Mesendoderm (in vitro differentiated cells): ENCODE measurements at places on chromosomes 2 and 18.

- no peak for DNase-seq
These were observed 1642.6 kb upstream of the CELF4 start for GRCh38 chr18:39208190-39208589.

- DNase-seq = no peak
These were observed 27.5 kb downstream of the REEP1 start for GRCh38 chr2:86309966-86310365.

DNA sequence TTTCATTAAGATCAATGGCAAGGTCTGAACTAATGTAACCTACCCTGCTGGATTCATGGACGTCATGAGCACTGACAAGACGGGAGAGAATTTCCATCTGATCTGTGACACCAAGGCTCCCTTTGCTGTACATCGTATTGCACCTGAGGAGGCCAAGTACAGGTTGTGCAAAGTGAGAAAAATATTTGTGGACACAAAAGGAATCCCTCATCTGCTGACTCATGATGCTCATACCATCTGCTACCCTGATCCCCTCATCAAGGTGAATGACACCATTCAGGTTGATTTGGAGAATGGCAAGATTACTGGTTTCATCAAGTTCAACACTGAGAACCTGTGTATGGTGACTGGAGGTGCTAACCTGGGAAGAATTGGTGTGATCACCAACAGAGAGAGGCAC is 82.3 kb upstream of the NDUFV2 start:
- DNase-seq = no peak

DNA sequence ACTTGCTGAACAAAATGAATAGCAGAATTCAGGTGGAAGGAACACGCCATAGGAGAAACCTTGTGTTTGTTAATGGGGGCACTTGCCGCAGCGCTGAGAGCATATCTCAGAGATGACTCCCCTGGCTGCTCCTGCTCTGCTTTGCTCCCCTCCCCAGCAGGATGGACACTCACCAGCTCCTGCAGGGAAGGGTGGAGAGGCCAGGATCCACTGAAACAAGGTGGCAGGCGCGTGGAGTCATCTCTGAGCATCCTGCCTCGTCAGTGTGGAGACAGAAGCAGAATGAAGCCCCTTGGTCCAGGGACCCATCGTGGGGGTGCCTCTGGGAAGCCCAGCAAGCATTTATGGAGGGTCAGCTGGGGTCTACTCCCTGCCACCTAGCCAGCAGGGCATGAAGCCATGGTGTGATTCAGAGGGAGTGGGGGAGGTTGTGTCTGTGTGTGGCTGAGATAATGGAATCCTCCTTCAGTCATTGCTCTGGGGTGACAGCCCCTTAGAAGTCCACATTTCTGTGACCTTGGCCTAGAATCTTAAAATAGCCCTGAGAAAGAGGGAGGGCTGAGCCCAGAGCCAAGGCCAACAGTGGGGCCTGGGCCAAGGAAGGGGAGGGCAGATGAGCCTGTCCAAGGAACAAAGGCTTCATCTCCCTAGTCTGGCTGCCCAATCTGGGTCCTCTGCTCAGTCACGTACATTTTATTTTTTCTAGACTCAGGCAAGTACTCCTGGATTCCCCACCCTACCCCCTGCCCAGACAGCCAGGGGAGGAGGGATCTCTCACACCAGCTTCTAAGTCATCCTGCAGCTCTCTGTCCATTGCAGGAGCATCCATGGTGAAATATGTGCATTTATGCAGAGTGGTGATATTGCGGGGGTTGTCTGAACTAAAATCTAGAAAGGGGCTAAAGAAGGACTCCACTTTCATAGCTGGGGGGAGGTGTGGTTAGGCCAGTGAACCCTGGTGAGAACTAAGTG is 215.4 kb downstream of the ZBTB7C start:
- no peak for DNase-seq

DNA sequence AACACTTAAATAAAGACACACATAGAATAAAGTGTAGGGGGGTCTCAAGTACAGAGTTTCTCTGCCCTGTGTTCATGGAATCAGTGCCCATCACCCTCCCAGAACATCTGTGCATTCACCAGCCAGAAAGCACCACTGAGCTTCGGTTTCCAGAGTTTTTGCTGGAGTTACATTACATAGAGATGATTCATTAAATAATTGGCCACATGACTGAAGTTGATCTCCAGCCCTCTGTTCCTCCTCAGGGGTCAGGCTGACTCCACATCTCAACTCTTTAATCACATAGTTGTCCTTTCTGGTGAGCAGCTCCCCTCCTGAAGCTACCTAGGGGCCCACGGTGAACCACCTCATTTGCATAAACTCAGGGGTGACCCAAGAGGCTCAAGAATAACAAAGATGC is 129.8 kb downstream of the METTL4 start:
- no peak for DNase-seq

DNA sequence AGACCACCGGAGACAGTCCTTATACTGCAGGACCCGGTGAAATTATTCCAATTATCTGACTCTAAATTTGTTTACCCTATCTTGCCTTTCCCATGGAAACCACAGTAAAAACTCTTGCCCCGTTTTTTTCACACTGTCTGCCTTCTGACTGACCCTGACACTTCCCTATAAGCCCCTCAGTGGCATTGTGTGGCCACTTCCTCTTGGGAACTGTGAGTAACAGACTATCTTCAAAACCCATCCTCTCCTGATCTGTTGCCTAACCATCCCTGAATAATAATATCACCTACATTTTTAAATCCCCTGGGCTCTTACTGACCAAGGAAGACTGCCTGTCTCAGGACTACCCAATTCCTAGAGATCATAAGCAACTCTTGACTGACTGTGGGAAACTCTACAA is 42.6 kb upstream of the RNF152 start:
- no peak for DNase-seq

GRCh38 chr2:189641590-189641989 is 19.7 kb upstream of the ASNSD1 start:
- peak; percentile 31 for DNase-seq

- no peak for DNase-seq
These were observed 3.9 kb upstream of the GALNT14 start for GRCh38 chr2:31142110-31142509.

DNA sequence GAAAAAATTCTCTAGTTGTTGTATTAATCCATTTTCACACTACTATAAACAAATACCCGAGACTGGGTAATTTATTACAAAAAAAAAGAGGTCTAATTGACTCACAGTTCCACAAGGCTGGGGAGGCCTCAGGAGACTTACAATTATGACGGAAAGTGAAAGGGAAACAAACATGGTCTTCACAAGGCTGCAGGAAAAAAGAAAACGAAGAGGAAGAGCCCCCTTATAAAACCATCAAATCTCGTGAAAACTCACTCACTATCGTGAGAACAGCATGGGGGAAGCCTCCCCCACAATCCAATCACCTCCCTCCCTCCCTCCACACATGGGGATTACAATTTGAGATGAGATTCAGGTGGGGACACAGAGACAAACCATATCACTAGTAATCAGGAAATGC is 61.7 kb upstream of the SPTBN1 start:
- no peak for DNase-seq

GRCh38 chr2:15662026-15662425 is 70.4 kb downstream of the DDX1 start:
- no peak for DNase-seq

DNA sequence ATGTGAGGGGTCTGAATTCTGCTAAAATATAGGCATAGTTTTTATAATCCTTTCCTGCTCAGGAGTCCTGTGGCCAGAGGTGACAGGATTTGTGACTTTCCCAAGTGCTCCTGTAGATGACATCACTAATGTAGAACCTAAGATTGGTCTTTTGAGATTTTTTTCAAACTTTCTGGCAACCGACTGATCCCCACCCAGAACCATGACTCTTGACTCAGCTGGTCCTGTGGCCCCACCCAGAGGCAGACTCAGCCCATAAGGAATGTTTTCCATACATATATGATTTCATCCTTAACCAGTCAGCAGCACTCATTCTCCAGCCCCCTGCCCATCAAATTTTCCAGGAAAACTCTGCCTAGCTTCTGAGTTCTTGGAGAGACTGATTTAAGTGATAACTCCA is 46.8 kb downstream of the COMMD1 start:
- DNase-seq = no peak

DNA sequence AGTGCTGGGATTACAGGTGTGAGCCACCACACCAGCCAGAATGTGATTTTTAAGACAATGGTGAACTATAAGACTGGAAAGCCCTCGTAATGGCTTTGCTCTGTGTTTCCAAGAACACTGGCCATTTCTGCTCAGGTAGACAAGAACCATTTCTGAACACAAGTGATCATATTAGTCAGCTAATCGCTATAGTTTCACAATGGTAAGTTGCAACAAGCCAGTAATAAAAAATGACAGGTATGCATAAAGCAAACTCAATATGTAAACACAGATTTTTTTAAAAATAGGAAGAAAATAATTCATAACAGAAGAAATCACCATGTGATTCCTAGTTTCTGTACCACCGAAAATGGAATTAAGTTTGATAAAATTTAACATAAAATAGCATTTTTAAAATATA is 166.5 kb downstream of the THADA start:
- DNase-seq = no peak

- DNase-seq = peak; percentile 99
These were observed 71.7 kb downstream of the HS1BP3 start for GRCh38 chr2:20578895-20579825.

GRCh38 chr2:144390424-144391020 is 129.4 kb downstream of the ZEB2 start:
- no peak for DNase-seq

GRCh38 chr2:33477473-33478468 is 1.3 kb downstream of the RASGRP3 start:
- peak; percentile 55 for DNase-seq

GRCh38 chr2:36559221-36559942 is 38.6 kb downstream of the FEZ2 start:
- DNase-seq = no peak

GRCh38 chr2:118055512-118056164 is 32.6 kb upstream of the INSIG2 start:
- DNase-seq = peak; percentile 55

GRCh38 chr18:46624127-46624526 is 32.9 kb downstream of the LOXHD1 start:
- no peak for DNase-seq

GRCh38 chr2:230772156-230772555 is 59.5 kb downstream of the CAB39 start:
- DNase-seq = no peak

DNA sequence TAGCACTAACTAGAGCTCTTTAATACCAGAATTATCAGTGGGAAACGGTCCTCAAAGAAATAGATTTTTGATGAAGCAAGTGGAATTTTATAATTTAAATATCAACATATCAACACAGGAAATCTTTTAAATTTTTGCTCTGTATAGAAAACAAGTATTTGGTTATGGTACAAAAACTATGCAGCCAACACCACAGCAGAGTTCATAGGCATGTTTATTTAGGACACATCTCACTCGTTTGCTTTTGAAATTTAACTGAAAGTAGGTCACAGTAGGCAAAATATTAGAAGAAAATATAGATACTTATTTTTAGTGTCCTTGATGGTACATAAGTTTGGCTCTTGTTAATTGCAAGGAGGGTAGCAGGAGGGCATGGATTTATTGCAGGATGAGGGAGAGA is 34.3 kb upstream of the TANC1 start:
- DNase-seq = no peak

- no peak for DNase-seq
These were observed 303.9 kb upstream of the EPHA4 start for GRCh38 chr2:221876016-221876415.

DNA sequence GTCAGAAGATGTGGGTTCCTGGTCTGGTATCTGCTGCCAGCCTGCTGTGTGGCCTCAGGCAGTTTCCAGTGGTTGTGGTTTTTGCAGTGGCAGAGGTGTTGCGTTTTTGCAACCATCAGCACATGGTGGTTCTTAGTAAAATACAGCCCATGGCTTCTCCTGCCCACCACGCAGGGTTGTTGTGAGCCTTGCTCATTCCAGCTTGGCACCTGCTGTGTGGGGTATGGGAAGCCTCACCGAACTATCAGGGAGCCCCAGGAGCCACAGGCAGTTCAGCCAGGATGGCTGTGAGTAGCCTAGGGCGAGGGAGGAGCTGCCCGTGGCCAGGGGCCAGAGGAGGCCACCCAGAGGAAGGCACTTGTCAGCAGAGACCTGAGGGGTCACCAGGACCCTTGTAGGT is 9.8 kb downstream of the ARID5A start:
- no peak for DNase-seq

GRCh38 chr18:58416014-58416703 is 212.7 kb downstream of the ALPK2 start:
- DNase-seq = no peak

- DNase-seq = no peak
These were observed 31.1 kb downstream of the TMEM178A start for GRCh38 chr2:39696838-39697237.

- DNase-seq = no peak
These were observed 75.1 kb downstream of the CTAGE1 start for GRCh38 chr18:22342625-22343024.

GRCh38 chr2:25349397-25349796 is 7.7 kb upstream of the DNMT3A start:
- DNase-seq = peak; percentile 62

DNA sequence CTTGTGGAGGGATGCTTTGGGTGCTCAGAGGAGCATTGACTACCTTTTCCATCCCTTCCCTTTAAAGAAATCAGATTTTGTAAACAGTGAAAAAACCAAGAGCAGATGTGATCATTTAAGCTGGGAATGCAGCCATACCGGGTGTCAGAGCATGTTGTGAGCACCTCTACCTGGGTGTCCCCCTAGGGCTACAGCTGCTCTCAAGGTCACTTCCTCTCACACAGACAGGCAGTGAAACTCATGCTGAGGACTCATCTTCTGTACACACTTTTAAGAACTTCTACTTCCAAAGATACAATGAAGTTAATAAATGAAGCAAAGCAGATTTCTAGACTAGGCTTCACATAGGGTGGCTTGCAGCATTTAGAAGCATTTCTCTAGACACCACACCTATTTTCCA is 48.4 kb upstream of the FRZB start:
- DNase-seq = no peak

DNA sequence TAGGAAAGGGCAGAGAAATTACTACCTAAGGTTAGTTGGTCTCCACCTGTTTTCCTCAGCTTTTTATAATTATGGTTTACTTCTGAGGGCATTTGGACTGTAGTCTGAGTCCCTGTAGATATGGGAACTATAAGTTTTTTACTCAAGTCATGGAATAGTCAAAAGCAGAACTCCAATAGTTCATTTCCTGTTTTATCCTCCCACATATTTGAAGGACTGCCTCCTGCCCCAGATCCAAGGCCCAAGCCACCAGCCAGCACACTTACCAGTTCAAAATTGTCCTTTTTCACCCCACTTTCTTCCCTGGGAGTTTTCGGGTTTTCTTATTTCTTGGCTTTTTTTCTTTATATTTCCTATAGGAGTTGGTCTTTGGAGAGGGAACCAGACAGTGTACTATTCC is 164.1 kb downstream of the MBD5 start:
- no peak for DNase-seq
